NCI-H1694 treated with DMSO at 0.1 percent for 48 hours (cell line): ENCODE measurements at places on chromosomes 16 and 17.

DNA sequence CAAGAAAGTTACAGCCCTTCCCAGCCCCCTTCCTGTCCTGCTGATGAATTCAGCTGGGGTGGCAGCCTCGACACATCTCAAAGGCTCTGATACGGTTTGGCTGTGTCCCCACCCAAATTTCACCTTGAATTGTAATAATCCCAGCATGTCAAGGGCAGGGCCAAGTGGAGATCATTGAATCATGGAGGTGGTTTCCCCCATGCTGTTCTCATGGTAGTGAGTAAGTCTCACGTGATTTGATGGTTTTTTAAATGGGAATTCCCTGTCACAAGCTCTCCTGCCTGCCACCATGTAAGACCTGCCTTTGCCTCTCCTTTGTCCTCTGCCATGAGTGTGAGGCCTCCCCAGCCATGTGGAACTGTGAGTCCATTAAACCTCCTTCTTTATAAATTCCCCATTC is 163.2 kb upstream of the FOXF1 start:
- no peak for DNase-seq

GRCh38 chr17:77106874-77107358 is 33.9 kb upstream of the SEC14L1 start:
- DNase-seq, result no peak

DNA sequence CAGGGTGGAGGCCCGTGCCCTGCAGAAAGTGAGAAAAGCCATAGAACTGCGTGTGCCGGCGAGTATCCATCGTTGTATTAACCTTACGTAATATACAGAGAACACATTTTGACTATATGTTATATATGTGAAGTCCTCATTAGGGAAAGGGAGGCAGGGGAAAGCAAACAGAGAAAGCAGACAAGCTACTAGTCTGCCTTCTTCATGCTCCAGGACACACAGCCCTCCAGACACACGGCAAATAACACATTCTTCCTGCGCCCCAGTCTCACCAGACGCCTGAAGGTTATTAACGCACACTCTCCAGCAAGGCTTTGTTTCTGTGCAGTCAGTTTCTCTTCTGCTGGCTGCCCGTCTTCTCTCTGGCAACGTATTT is 28.8 kb downstream of the PRDM7 start:
- DNase-seq, result no peak

DNA sequence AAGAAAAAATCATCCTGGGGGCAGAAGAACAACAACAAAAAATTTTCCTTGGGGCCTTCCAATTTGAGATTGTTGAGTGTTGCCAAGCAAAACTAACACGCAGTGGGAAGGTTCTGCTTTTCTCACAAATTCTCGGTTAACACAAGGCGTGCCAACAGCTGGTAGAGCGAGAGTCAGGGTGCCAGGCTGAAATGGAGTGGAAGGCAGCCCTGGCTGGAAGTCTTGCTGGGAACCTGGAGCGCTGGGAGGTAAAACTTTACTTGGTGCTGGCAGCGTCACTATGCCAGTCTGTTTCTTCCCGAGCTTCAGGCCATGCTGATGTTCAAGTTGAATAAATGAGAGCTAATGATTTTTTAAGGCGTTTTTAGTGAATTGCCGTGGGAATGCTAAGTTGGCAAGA is 189.4 kb downstream of the WWOX start:
- no peak for DNase-seq

DNA sequence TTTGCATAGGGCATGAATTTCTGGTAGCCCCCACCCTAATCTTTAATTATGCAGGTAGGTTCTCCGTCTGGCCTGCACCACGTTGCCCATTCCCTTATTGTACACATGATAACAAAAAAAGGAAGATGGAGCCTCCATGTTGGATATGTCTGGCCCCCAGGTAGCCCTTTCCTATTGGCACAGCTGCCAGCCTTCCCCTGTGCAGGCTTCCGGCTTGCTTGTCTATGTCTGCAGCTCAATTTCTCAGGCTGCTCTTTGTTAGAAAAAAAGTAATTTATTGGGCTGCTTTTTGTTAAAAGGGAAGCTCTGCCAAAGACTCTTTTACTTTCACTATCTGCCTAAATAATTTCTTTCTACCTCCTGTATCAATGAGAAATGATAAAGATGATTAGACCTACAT is 5.5 kb downstream of the OR1A1 start:
- DNase-seq, result no peak

- DNase-seq, result no peak
These were observed 74.1 kb downstream of the ASIC2 start for GRCh38 chr17:33218698-33219601.

GRCh38 chr16:86665319-86665675 is 86.9 kb downstream of the FOXL1 start:
- no peak for DNase-seq

DNA sequence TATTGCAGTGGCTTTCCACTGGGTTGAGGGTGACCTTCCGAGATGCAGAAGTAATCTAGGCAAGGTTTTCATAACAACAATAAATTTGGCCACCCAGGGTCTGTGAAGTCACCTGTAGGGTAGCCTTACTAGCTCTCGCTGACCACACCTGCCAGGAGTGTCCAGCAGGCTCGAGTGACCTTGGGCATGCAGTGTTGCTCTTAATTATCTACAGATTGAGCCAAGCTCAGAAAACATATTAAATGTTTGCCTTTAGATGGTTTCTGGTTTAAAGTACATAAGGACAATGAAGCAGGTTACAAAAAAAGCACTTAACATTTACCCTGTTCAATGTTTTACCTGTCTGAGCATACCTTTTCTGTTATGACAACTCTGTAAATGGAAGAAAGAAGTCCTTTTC is 1.8 kb downstream of the TBC1D24 start:
- DNase-seq, result no peak

GRCh38 chr16:27779641-27780164 is 229.8 kb downstream of the KATNIP start:
- DNase-seq, result peak; percentile 90
